NCI-H510A (cell line): ENCODE measurements at places on chromosomes 2 and 18.
A peak's percentile ranks its signal among the peaks of the same experiment; 100 is the strongest.

GRCh38 chr2:37350034-37350433, 5.6 kb downstream of the QPCT start:
- peak; percentile 81 for DNase-seq

DNA sequence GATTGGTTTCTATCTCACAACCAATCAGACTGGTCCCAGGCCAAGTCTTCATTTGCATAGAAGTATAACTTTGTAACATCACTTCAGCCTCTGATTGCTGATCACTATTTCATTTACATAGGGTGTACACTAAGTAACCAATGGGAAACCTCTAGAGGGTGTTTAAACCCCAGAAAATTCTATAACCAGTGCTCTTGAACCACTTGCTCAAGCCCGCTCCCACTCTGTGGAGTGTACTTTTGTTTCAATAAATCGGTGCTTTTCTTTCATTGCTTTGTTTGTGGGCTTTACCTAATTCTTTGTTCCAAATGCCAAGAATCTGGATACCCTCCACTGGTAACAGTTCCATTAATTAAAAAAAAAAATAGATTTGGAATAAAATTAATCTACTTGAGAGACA, 77.0 kb downstream of the TMEFF2 start:
- DNase-seq: no peak

DNA sequence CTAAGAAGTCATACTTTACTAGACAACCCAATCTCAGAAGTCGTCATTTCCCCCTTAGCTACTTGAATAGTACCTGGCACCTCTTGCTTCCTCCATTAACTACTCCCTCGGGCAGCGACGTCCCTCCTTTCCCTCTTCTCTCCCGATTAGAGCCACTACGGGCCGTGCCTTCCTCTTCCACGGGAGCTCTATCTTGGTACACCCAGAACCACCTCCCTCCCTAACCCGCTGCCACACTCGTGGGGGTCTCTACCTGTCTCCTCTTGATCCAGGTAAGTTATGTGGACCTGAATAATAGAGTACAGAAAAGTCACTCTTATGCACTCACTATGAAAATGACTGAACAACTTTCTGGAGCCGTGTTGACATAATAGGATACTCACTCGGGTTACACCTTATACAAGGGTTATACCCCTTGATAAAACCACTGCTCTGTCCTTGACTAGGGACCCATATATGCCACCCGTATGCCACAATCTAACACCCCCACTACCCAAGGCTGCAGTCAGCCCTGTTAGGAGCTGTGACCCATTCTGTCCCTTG, 595 bp upstream of the HDHD2 start:
- no peak for DNase-seq

- DNase-seq: no peak
These were observed 50.8 kb downstream of the NRP2 start for GRCh38 chr2:205733082-205733481.

- DNase-seq: no peak
These were observed 80.7 kb upstream of the DAPL1 start for GRCh38 chr2:158714420-158714819.

DNA sequence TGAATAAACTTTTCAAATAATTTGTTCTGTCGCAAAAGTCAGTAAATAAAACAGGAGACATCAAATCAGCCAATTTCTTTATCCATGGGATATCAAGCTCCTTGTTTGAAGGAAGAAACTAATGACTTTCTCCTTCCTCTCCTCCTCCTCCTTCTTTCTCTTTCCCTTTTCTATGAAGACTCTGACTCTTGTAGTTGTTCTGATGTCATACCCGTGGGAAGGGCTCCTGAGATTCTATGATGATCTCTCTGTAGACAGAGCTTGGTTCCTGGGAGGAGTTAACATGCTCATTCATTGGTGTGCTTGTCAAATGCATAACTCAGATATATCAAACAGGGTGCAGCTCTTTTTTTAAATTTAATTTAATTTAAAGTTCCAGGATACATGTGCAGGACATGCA, 118.7 kb upstream of the KCTD1 start:
- DNase-seq: no peak

DNA sequence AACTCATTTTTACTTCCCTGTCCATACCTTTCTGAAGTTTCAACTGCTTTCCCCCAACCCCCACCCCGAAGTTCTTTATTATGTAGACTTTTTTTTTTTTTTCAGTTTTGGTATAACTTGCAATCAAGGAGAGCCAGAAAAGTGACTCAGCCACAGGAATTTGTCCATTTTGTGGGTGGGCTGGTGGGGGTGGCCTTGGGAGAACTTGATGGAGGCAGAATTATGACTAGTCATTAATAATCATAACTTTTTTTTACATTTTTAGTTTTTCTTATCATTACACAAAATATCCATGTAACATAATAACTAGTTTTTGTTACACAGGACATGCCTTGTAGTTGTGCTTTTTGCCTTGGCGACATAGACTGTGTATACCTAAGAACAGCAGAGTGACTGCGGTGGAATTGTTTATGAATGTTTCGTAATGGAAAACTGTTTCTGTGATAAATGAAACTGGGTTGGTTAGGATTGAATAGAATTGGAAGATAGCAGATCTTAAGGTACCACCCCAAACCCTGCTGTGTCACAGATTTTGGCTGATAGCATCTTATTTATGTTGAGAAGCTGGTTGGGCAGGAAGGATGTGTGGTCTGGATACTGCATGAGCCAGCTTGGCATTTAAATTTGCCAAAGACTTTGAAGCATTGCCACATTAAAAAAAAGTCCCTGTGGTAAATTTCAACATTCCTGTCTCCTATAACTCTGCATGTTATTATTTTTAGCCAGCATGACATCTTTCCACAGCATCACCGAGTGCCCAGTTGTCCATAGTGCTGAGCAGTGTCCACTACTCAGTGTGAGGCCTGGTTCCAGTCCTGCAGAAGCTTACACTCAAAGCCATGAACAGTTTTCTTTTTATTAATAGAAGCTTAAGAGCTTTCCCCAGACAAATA, 30.7 kb downstream of the LYPD6B start:
- DNase-seq: no peak

DNA sequence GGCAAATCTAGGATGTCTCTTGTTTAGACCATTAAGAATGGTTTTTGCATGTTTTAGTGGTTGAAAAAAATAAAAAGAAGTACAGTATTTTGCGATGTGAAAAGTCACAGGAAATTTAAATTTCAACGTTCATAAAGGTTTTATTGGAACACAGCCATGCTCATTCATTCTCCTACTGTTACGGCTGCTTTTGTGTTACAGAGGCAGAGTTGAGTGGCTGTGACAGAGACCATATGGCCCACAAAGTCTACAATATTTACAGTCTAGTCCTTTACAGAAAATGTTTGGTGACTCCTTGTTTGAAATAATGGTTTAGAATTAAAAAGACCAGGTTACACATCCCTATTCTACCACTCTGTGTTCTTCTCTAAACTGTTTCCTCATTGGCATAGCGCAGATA, 48.1 kb downstream of the MYOM1 start:
- DNase-seq: no peak

GRCh38 chr18:48869591-48869990, 81.2 kb downstream of the SMAD7 start:
- DNase-seq: no peak

- DNase-seq: no peak
These were observed 120.4 kb downstream of the MAP3K20 start for GRCh38 chr2:173196080-173196479.

- DNase-seq: no peak
These were observed 110.6 kb downstream of the ZNF532 start for GRCh38 chr18:58975296-58975695.

GRCh38 chr2:127770973-127771735, 39.8 kb downstream of the WDR33 start:
- DNase-seq: no peak

- no peak for DNase-seq
These were observed 279.2 kb upstream of the DCC start for GRCh38 chr18:52060607-52061304.

DNA sequence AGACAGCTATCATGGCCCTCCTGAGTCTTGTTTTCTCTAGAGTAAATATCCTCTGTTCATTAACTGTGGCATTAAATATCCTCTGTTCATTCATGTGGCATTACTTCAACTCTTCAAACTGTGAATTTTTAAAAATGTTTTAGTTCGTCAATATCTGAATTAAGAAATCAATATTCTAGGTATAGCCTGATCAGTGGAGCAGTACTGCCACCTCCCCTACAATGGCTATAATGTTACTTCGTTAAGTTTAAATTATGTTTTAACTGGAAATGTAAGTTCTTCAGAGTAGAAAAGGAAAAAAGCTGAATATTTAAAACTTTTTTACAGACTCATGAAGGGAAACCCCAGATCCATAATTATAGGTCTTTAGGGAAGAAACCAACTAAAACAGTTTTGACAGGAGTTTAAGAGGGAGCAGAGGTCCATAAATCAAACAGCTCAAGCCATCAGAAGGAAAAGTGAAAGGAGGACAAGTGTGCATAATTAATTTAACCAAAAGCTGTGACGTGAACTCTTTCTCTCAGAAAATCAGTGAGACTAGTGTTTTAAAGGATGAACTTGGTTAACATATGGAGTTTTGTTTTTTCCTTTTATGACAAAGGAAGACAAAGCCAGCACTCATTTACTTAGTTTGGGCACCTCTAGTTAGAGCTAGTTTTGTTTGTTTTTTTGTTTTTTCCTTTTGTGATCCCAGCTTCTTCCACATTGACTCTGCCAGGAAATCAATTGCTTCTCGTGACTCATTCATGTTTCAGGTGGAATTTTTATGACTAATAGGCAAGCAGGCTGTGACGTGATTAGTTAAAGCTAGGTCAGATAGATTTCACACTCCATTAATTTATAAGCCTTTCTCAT, 44.9 kb downstream of the RBBP8 start:
- no peak for DNase-seq

GRCh38 chr2:233835230-233836186, 18.8 kb downstream of the HJURP start:
- DNase-seq: no peak

GRCh38 chr2:119702203-119702917, 23.4 kb downstream of the TMEM177 start:
- no peak for DNase-seq

DNA sequence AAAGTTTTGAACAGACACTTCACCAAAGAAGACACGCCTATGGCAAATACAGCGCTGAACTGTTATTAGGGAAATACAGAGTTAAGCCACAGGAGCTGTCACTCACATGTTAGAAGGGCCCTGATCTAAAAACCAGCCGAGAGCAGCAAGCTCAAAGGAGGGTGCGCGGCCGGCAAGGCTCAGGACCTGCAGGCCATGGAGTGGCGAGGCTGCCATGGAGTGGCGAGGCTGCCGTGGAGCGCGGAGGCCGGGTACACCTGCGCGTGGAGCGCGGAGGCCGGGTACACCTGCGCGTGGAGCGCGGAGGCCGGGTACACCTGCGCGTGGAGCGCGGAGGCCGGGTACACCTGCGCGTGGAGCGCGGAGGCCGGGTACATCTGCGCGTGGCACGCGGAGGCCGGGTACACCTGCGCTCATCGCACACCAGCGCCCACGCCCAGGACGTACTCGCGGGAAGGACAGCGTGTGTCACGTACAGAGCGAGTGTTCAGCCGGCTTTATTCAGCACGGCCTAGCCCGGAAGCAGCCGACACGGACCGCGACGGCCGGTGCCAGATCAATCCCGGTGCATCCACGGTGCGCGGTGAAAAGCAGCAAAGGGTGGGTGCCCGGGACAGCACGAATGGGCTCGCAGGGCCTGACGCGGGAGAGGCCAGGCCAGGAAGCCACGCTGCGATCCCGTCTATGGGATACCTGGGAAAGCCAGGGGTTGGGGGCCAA, 68.8 kb downstream of the SLC66A2 start:
- no peak for DNase-seq

GRCh38 chr2:168482269-168482668, 26.2 kb downstream of the CERS6 start:
- no peak for DNase-seq

GRCh38 chr18:59140302-59140885, 710 bp downstream of the SEC11C start:
- DNase-seq: no peak

DNA sequence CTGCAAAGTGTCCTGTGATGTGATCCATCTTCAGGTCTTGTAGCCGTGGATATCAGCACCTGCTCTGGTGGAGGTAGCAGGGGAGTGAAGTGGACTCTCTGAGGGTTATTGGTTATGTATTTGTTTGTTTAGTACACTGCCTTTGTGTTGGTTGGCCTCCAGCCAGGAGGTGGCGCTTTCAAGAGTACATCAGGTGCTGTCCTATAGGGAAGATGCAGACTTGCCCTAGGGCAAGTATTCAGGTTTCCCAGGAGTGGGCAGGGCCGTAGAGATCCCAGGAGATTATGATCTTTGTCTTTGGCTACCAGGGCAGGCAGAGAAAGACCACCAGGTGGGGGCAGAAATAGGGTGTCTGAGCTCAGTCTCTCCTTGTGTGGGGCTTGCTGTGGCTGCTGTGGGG, 411.8 kb downstream of the SOX11 start:
- DNase-seq: peak; percentile 79

DNA sequence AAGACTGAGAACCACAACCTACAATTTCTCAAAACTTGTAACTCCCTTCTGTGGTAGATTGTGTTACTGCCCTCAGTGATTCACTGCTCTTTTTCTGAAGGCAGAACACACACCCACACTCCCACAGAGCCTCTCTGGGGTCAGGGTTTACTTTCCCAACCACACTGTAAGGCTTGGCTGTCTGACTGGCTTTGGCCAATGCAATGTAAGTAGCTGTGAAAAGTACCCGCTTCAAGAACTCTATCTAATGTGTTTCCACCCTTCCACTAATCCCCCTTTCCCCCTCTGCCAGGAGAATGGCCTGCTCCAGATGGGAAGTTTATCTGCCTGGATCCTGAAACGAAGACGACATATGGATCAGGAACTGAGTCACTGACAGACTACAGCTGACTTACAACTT, 222.7 kb downstream of the CDH2 start:
- no peak for DNase-seq

- DNase-seq: no peak
These were observed 267.8 kb upstream of the NCKAP5 start for GRCh38 chr2:133835821-133836619.

GRCh38 chr2:154697418-154698252, 860 bp upstream of the KCNJ3 start:
- no peak for DNase-seq

- DNase-seq: no peak
These were observed 223.1 kb downstream of the ATAD2B start for GRCh38 chr2:23703583-23704385.

DNA sequence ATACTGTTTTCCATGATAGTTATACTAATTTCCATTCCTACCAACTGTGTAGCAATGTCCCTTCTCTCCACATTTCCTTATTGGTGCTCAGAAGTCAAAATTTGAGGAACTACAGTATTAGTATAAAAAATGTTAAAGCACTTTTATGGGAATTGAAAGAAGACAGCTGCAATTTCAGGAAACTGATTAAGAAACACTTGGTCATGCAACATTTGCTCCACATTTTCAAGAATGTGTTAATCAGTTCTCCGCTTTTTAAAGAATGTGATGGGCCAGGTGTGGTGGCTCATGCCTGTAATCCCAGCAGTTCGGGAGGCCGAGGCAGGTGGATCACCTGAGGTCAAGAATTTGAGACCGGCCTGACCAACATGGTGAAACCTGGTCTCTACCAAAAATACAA, 33.6 kb upstream of the MGAT4A start:
- DNase-seq: no peak
